ENCODE measurements at places on chromosomes 2 and 18.

- peak; percentile 91 for DNase-seq
Measured at GRCh38 chr2:133200684-133201421, 367.4 kb downstream of the NCKAP5 start.

DNA sequence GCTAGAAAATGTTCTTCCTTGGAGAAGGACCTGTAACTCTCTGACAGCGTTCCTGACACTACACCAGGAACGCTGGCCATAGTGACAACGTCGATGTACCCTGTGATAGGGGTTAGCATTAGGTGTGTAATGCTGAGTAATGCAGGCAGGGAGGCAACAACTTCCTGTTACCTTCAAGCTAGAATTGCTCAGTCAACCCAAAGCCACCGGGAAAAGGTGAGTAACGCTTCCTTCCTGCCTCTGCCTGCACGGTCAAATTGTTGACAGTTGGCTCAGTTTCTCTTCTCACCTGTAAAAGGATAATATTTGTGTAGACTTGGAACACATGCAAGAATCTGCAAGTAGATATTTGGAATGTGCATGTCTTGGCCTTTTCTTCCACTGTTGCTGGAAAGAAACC, 12.7 kb downstream of the FAM110C start:
- peak; percentile 21 for DNase-seq

DNA sequence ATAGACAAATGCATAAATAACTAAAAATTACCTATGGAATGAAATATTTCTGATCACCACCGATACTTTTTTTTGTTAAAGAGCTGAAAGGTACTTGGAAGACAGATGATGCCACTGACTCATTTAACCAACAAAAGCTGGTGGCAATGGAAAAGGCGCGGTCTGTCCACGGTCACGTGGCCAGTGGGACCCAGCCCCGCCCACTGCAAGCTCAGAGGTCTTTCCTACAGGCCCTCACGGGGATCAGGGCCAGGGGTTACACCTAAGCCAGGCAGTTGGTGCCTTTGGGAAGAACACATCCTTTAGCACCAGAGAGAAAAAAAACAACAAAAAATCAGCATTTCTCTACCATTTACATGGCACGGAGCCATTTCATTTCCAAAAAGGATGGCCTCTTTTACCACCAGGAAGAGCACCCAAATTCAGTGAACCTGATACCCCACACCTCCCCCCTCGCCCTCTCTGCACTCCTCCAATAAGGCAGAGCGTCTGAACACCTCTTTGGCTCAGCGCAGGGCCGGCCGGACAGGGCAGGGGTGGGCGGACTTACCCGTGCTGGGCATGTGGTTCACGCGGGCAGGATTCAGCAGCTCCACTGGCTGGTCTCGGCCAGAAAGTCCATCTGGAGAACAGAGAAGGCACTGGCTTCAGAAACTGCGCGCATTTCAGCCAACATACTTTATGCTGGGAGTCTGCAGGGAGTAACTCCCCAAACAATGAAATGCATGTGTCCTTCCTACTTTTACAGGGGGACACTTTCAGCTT, 164.6 kb downstream of the HDAC4 start:
- no peak for DNase-seq

DNA sequence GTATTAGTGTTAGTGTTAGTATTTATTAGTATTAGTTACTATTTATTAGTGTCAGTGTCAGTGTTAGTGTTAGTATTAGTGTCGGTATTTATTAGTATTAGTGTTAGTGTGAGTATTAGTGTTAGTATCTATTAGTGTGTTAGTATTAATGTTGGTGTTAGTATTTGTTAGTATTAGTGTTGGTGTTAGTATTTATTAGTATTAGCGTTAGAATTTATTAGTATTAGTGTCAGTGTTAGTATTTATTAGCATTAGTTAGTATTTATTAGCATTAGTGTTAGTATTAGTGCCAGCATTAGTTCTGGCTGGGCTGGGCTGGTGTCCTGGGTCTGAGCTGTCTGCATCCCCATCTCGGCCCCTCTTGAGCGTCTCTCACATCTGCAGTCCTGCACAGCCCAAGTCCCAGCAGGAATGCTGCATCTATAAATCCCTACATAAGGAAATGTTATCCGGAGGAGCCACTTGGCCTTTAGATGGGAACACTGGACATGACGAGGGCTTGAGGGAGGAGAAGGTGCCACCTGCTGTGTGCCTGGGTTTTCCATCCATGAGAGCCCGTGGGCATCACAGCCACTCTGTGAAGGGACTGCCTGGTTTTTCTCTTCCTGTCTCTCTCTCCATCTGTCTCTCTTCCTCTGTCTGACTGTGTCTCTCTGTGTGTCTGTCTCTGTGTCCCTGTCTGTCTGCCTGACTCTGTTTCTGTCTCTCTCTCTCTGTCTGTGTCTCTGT, 33.6 kb downstream of the TWIST2 start:
- DNase-seq = no peak

DNA sequence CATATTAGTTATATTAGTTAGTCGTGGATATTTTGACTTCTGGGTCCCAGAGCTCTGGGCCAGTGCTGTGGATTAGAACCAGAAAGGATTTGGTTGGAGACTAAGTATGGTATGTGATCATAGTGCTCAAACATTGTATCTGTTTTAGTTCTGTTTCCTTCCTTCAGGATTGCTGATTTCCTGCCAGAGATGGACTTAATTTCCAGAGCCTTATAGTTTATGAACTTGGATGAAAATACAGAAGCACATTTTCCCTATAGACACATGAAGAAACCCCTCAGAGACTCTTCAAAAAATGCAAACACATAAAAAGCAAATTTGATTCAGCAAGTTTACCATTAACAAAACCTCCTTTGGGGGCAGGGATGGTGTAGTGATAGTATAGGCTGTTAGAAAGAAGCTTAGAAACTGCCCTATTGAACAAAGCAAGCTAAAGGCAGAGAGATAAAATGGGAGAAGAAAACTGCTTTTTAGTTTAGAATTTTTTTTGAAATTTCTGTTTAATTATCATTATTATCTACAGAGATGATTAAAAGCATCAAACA, 88.7 kb upstream of the EFEMP1 start:
- no peak for DNase-seq

- no peak for DNase-seq
Measured at GRCh38 chr2:64213532-64214275, 69.5 kb upstream of the PELI1 start.

GRCh38 chr2:232541961-232542714, 2.6 kb downstream of the CHRNG start:
- DNase-seq = no peak

GRCh38 chr18:78731016-78731397, 248.6 kb upstream of the SALL3 start:
- no peak for DNase-seq

- DNase-seq = no peak
Measured at GRCh38 chr2:47618272-47618552, 164.7 kb upstream of the MSH6 start.

GRCh38 chr18:26133652-26134051, at the start of gene PSMA8:
Gene PSMA8 (plus strand): TSS chr18:26133869. CDS start chr18:26133966, 97 bp downstream.
- DNase-seq = no peak

GRCh38 chr2:148416248-148416647, 228.3 kb upstream of the EPC2 start:
- DNase-seq = no peak

DNA sequence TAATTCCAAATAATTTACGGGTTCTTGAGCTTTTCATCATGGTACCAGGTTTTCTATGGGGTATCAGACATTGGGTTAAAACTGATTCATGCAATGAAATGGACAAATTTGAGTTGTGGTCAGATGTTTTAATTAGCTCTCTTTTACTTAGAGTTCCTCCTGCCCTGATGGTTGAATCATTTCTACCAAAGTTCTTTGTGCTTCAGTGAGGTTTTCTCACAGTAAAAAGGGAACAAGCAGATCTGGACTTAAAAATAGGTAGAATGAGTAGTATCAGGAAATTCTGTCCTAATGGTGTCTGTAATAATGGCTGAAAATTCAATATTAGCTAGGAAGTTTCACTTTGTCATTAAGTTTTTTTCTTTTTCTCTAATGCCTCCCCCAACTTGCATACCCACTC, 159.7 kb upstream of the LRRTM1 start:
- no peak for DNase-seq

DNA sequence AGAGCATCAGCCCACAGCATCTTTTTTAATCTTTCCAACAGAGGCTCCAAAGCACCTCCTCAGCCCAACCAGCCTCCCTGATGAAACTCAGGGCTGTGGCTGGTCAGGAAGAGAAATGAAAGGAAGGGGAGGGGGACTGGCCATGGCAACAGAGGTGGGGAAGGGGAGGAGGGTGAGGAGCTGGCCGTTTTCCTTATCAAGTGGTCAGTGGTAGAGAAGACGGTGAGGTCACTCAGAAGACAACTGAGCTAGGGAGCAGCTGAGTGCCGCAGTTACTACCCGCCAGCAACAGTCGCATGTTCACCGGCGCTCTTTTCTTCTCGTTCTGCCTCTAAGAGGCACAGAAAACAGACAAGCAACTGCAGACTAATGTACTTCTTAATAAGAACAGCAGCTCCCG, 97.4 kb downstream of the AFF3 start:
- no peak for DNase-seq

GRCh38 chr2:235542733-235543127, 48.9 kb downstream of the AGAP1 start:
- no peak for DNase-seq

DNA sequence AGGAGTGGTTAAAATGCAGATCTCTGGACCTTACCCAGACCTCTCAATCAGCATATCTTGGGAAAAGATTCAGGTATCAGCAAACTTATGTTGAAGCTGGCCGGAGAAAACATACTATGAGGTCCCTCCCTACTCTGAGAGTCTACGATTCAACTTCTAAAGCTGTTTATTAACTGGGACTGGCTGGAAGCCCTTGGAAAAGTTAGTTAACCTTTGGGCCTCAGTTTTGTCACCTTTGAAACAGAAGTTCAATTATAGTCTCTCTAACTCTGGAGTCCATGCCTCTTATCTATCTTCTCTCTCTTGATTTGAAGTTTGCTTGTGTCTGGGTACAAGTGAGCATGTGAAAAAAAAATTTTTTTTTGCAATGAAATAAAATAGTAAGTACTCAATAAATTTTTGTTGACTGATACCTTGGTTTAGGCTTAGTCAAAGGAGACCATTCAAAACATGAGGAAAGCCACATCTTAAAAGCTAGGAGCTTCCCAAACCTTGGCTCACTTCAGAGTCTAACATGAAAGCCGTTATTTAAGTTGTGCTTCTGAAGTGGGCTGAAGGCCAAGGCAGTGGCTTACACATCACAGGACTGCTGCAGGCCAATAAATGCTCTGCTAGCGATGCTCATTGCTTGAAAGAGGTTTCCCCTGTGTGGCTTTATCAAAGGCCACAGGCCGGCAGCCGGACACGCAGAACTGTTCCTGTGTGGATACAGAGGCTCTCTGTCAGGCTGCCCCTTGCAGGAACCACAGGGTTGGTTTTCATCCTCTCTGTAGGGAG, 110.6 kb upstream of the FAM136A start:
- no peak for DNase-seq

DNA sequence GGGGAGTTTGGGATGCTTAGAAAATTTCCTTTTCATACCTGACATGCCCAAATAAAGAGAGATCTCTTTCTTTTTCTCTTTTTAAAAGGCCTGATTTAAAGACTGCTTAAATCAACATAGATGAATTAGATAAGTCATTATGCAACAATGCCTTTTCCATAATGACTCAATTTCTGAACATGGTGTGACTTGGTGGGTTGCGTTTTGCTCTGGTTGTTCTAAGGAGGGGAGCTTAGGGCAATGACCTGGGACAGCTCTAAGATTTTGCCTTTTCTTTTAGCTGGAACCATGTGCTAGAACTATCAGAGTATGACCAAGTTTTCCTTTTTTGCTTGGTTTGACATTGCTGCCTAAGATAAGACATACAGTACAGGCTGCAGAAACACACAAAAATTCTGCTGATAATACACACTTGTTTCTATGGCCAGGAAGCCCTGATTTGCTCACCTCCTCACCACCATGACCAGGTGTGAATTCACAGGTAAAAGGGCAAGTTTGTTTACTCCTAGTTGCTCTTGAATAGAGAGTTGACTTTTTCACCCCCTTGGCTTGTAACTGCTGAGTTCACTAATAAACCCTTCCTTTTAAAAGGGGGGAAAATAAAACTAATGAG, 58.1 kb upstream of the IL1RL1 start:
- DNase-seq = no peak

GRCh38 chr2:68152681-68153347, 4.9 kb upstream of the PNO1 start:
- peak; percentile 52 for DNase-seq

DNA sequence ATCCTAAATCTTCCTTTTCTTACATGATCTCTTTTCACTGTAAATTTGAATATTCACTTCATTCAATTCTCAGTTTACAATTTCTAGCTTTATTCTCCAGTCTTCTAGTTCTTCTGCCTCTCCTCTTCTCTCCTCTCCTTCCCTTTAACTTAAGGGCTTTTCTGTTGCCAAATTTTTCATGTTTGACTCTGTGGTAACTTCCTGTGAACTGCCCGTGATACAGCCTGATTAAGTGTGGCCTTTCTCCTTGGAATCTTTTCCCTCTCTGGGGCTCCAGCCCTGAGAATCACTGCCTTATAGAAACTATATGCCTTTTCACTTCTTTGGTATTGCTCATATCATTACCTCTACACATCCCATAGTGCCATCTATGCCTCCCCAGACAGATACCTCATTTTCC, 1923.8 kb upstream of the CELF4 start:
- no peak for DNase-seq

GRCh38 chr18:70387027-70387426, 98.2 kb downstream of the SOCS6 start:
- DNase-seq = no peak

- peak; percentile 3 for DNase-seq
Measured at GRCh38 chr2:239114119-239114581, 266.3 kb downstream of the TWIST2 start.

DNA sequence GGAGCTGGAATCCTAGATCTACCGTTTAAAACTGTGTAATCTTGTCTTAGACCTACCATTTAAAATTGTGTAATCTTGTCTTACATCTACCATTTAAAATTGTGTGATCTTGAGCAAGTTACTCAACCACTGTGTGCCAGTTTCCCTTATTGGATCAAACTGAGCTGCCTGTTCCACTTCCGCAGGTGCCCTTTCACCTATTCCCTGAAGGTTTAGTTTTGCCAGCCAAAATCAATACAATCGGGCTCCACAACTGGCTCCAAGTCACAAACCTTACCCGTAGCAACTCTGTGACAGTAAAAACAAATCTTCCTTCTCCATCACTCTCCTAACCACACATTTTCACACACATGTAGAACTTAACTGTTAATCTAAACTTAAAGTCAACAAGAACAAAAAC, 20.1 kb downstream of the DOCK10 start:
- DNase-seq = no peak

DNA sequence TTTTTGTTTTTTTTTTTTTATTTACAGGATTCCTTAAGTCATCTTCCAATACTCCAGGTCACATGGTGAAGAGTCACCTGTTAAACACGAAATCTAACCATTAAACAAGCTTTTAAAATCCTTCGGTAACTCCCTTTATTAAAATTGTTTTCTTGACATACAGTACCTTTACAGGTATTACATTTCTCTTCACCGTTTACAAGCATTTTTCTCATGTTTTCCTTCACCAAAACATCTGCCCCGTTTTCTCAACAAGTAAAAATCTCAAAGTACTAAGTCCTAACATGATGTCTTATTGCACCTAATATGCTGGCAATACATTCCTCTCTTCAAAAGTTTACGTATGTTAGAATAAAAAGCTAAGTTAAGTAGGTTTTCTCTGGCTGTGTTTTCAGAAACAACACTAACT, 1.1 kb downstream of the PUM2 start:
- DNase-seq = no peak

GRCh38 chr18:56825321-56825720, 174.2 kb downstream of the WDR7 start:
- no peak for DNase-seq
